ENCODE measurements at places on chromosomes 16 and 17. TPM values are rescaled to one million over a fixed set of nuclear protein-coding genes. Genes with fewer than 3 reads are reported as not detected.

GRCh38 chr16:69703638-69704037 lies 22.7 kb downstream of the NQO1 start:
- H3K4me1 ChIP-seq, result peaks cover 22% of the 10 kb centered on the region
- peak overlapping the region; percentile 55 for H3K27ac ChIP-seq
- no peak for DNase-seq
- H3K4me3 ChIP-seq, result peak overlapping the region; percentile 0
- H3K36me3 ChIP-seq, result peaks cover 45% of the 10 kb centered on the region

DNA sequence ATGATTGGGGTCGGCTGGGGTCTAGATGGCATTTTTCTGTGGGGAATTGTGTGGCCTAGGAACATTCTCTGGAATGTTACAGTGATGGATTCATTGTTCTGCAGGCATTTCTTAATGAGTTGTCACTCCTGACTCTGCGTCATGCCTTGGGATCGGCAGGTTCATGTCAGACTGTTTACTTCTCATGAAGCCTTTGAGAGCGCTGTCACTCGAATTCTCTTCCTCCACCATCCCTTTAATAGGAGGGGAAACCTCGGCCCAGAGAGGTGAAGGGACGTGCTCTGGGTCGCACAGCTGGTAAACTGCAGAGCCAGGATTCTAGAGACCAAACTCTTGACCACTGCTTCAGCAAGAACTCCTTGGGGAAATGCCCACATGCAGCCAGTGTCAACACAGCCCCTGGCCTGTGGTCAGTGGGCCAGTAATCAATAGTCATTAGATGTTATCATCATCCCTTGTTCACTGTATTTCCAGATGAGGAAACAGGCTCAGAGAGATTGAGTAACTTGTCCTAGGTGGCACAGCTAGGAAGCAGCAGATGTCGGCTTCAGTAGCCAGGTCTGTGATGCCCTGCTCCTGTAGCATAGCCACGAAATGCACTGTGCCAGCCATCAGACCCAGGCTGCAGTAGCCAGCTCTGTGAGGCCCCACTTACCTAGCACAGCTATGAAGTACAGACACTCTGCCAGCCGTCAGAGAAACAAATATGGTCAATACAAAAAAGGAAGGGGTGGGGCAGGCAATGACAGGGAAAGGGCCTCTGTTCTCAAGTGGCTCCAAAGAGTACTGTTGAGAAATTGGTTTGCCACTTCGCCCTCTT lies 259.0 kb downstream of the CPPED1 start:
- no peaks in the 10 kb centered on the region for H3K36me3 ChIP-seq
- no peaks in the 10 kb centered on the region for H3K27me3 ChIP-seq
- no peak for DNase-seq
- peaks cover 21% of the 10 kb centered on the region for H3K4me1 ChIP-seq
- H3K27ac ChIP-seq, result no peak overlapping the region

GRCh38 chr17:17940441-17940911 lies 31.7 kb downstream of the TOM1L2 start:
- no peaks in the 10 kb centered on the region for H3K36me3 ChIP-seq
- peaks cover 100% of the 10 kb centered on the region for H3K4me1 ChIP-seq
- no peaks in the 10 kb centered on the region for H3K27me3 ChIP-seq
- DNase-seq, result peak; percentile 83
- H3K4me3 ChIP-seq, result peak overlapping the region; percentile 19
- peak overlapping the region; percentile 76 for H3K27ac ChIP-seq

DNA sequence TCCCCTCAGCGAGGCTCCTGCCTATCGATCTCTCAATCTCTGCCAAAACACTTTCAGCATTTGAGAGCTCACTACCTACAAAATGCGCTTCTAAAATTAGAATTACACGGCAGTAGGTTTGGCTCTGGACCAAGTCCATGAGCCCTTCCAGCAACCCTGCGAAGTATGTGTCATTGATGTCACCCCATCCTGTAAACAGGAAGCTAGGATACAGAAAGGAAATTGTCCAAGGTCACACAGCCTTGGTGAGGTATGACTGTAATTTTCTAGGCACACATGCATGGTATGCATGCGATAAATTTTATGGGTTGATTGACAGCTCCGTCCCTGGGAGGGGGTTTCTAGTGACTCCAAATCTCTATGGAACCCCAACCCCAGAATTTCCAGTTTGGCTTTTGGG lies 330.3 kb upstream of the CDH5 start:
- peaks cover 20% of the 10 kb centered on the region for H3K27me3 ChIP-seq
- H3K36me3 ChIP-seq, result no peaks in the 10 kb centered on the region
- H3K27ac ChIP-seq, result no peak overlapping the region
- H3K4me1 ChIP-seq, result no peaks in the 10 kb centered on the region

Gene P2RX5
- 18.0 TPM for total RNA-seq

Gene KRTAP9-2
- not detected for total RNA-seq

Gene PRKCB
- not detected for total RNA-seq

GRCh38 chr17:13508896-13509295 lies 92.8 kb downstream of the HS3ST3A1 start:
- H3K36me3 ChIP-seq, result peaks cover 53% of the 10 kb centered on the region
- DNase-seq, result no peak
- H3K27ac ChIP-seq, result peak overlapping the region; percentile 59
- no peak overlapping the region for H3K4me3 ChIP-seq
- no peaks in the 10 kb centered on the region for H3K27me3 ChIP-seq
- peaks cover 63% of the 10 kb centered on the region for H3K4me1 ChIP-seq

Gene PABPN1L
- total RNA-seq, result not detected

GRCh38 chr17:29726715-29727252 lies 104.1 kb upstream of the CORO6 start:
- H3K4me1 ChIP-seq, result peaks cover 41% of the 10 kb centered on the region
- no peak for DNase-seq
- H3K27me3 ChIP-seq, result no peaks in the 10 kb centered on the region
- H3K36me3 ChIP-seq, result peaks cover 29% of the 10 kb centered on the region

DNA sequence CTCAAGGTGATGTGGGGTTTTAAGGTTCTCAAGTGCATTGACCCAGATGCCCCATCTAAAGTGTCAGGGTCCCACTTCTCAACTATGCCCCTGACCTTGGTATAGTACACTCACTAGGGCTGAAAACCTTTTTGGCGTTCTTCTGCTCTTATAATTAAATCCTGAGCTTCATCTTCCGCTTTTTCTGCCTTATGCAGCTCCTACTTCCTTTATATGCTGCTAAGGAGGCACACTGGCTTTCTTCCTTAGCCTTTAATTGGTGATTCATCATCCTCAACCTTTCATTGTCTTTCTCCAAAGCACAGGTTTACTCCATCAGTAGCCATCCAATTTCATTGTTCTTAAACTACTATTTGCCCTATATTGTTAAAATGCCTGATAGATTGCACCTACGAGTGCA lies 5.3 kb upstream of the NF1 start:
- H3K36me3 ChIP-seq, result no peaks in the 10 kb centered on the region
- no peak for DNase-seq
- no peaks in the 10 kb centered on the region for H3K27me3 ChIP-seq

Gene TP53TG3D
- total RNA-seq, result not detected

Gene CHRNE
- not detected for total RNA-seq

DNA sequence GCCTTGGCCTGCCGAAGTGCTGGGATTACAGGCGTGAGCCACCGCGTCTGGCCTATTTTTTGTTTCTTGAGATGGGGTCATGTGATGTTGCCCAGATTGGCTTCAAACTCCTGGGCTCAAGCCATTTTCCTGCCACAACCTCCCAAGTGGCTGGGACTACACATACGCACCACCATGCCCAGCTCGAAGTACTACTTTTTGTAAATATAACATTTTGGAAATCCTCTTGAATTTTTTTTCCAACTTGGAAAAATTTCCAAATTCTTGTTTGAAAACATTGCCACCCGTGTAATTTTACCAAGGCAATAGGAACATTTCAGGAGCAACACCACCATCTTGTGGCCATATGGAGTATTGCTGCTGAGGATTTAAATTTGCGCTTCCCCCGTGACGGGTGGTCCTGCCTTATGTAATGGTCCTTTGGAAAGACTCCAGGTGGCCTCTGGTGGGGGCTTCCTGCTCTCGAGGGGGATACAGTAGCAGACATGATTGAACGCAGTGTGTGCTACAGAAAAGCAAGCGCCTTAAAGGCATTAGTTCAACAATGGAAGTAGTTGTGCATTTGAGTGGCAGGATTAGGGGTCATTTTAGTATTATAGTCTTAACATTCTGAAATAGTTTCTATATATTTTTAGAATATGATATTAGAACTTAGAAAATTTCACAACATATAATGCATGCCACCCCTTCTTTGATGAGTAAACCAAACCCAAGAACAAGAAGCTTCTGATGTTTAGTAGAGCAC lies 8.0 kb downstream of the FLYWCH1 start:
- H3K36me3 ChIP-seq, result peaks cover 7% of the 10 kb centered on the region
- peaks cover 1% of the 10 kb centered on the region for H3K27me3 ChIP-seq
- peak; percentile 49 for DNase-seq
- no peak overlapping the region for H3K4me3 ChIP-seq
- peak overlapping the region; percentile 76 for H3K27ac ChIP-seq

Gene SLC12A3
- total RNA-seq, result not detected

Gene TMC7
- 0.46 TPM for total RNA-seq

Gene TAC4
- total RNA-seq, result not detected
